ENCODE measurements at places on chromosomes 1 and 21.

GRCh38 chr1:78114034-78114956 lies 68.5 kb downstream of the GIPC2 start:
- peak; percentile 37 for DNase-seq

- DNase-seq = peak; percentile 74
Measured at GRCh38 chr1:43199093-43199726, 27.1 kb downstream of the CFAP57 start.

- no peak for DNase-seq
Measured at GRCh38 chr1:232282498-232282897, 347.4 kb downstream of the SIPA1L2 start.

GRCh38 chr1:145827966-145828365 lies 4.0 kb downstream of the POLR3C start:
- DNase-seq = no peak

DNA sequence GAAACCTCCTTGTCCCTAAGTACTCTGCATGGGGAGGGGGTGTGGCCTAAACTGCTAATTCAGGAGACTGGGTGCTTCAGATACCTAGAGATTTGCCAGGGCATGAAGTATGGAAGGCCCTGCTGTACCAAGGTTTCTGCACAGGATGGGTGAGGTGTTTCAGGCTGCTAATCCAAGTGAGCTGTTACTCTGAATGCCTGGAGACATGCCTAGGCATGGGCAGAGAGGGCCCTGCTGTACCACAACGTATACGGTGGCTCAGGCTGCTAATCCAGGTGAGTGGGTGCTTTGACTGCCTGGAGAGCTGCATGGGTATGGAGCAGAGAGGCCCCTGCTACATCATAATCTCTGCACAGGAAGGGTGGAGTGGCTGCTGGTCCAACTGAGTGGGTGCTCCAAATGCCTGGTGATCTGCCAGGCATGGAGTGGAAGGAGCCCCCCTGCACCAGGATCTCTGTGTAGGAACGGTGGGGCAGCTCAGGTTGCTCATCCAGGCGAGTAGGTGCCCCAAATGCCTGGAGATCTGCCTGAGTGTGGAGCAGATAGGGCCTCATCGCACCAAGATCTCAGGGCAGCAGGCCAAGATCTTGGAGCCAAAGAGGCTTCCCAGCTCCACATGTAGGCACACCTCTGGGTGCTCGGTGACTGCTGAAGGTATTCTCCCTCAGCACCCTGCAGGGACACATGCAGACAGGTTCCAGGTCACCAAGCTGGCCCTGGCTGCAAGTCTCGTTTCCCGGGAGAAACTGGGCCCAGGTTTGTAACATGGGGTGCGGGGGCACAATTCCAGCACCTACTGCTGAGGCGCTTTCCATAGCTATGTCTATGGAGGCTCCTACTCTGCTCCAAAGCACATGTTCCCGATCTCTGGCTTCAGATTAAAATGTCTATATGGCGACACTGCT lies 252.5 kb upstream of the PLXNA2 start:
- no peak for DNase-seq

Data from NCI-H187 treated with DMSO at 0.1 percent for 48 hours (cell line).